ENCODE measurements at places on chromosomes 6 and 20.

GRCh38 chr20:49893242-49894072, 21.9 kb downstream of the SPATA2 start:
- no peak for DNase-seq

- DNase-seq: no peak
Measured at GRCh38 chr6:169388395-169389166, 134.9 kb upstream of the THBS2 start.

GRCh38 chr6:77055711-77056110, 407.6 kb downstream of the HTR1B start:
- no peak for DNase-seq

DNA sequence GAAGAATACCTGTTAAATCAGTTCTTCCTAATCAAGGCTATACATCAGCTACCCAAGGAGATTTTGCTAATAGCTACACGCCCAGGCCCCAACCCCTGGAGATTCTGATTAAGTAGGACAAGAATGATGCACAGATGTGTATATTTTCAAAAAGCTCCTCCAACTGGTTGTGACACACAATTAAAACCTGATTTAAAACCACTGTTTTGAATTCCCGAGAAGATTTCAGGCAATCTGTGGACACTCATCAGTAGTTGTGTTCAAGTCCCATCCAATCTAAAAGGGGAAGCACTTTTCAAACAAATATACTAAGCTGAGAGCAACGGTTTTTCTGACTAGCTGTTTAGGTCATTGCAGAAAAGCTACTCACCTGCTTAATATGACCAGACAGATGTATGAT, 118.9 kb upstream of the NHSL1 start:
- no peak for DNase-seq

GRCh38 chr6:89481695-89482094, 48.7 kb downstream of the ANKRD6 start:
- DNase-seq: no peak

Measured in endothelial cell (in vitro differentiated cells).